ENCODE measurements at places on chromosomes 3 and 15.

- DNase-seq: no peak
Measured at GRCh38 chr15:100334456-100334855, 7.3 kb downstream of the ADAMTS17 start.

DNA sequence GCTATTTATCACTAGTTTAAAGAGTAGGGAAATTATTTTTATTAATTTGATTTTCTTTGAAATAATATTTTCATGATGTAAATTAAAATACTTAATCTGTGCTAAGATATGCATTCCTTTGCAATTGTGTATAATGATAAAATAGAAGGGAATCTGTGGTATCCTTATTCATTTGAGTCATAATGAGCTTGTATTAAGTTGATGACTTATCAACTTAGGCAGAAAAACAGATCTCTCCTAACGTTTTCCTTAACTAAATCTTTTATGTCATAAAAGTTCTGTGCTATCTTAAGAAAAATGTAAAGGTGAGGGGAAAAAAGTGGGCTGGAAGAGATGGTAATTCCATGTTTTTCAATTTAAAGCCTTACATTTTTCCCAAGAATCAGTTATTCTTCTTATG lies 1.9 kb downstream of the FGF7 start:
- DNase-seq: no peak

- DNase-seq: no peak
Measured at GRCh38 chr3:139135657-139136056, 91.0 kb upstream of the PRR23C start.

DNA sequence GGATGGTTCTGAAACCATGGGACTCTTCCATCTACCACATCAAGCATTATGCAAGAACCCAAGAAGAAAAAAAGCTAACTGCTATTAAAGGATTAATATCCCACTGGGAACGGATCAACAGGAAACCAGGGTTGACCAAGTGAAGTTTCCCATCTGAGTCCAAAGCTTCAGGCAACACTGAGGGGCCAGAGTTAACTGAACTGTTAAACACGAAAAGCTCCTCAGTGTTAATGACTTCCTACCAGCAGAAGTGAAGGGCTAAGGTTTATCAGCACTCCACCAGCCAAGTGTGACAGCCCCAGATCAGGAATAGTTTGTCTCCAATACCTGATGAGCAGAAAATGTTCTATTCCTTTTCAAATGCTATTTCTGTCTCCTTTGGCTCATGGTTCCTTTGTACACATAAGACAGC lies 36.7 kb downstream of the PTPN9 start:
- DNase-seq: no peak

DNA sequence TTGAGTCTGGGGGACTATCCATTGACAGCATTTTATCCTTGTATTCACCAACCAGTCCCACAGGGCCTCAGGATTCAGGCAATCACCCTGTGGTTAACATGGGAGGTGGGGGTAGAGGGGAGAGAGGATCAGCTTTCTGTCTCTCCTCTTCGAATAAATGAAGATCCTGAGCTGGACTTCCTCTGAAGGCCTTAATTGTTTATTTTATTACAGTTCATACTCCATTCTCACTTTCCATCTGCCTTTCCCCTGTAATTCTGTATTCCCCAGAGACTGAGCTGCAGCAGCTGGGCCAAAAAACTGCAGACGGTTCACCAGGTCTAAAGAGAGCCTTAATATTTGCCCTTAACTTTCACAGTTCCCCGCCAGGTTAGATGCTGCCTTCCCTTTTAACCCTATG lies 11.9 kb downstream of the TAGLN3 start:
- DNase-seq: no peak

GRCh38 chr3:58336135-58336882 lies 3.6 kb downstream of the PXK start:
- no peak for DNase-seq

GRCh38 chr3:138845771-138846173 lies 11.0 kb upstream of the PIK3CB start:
- DNase-seq: no peak

DNA sequence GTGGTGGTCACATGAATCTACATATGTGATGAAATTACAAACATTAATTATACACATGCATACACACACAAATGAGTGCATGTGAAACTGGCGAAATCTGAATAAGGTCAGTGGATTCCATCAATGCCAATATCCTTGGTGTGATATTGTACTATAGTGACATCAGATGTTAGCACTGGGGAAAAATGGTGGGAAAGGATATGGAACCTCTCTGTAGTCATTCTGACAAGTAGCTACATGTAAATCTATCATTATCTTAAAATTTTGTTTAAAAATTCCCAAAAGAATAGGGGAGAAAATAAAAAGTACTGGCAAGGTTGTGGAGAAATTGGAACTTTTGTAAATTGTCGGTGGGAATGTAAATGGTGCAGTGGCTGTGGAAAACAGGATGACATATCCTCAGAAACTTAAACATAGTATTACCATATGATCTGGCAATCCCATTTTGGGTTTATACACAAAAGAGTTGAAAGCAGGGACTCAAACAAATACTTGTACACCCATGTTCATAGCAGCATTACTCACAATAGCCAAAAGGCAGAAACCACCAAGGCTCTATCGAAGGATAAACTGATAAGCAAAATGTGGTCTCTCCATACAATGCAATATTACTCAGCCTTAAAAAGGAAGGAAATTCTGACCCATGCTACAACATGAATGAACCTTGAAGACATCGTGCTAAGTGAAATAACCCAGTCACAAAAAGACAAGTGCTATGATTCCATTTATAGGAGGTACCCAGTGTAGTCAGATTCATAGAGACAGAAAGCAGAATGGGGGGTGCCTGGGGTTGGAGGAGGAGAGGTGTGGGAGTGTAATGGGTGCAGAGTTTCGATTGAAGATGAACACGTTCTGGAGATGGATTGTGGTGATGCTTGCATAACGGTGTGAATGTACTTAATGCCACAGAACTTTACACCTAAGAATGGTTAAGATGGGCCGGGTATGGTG lies 25.3 kb upstream of the HRH1 start:
- no peak for DNase-seq

- no peak for DNase-seq
Measured at GRCh38 chr3:46546896-46547440, 19.1 kb downstream of the LRRC2 start.

- no peak for DNase-seq
Measured at GRCh38 chr3:35777563-35778554, 138.5 kb downstream of the ARPP21 start.

DNA sequence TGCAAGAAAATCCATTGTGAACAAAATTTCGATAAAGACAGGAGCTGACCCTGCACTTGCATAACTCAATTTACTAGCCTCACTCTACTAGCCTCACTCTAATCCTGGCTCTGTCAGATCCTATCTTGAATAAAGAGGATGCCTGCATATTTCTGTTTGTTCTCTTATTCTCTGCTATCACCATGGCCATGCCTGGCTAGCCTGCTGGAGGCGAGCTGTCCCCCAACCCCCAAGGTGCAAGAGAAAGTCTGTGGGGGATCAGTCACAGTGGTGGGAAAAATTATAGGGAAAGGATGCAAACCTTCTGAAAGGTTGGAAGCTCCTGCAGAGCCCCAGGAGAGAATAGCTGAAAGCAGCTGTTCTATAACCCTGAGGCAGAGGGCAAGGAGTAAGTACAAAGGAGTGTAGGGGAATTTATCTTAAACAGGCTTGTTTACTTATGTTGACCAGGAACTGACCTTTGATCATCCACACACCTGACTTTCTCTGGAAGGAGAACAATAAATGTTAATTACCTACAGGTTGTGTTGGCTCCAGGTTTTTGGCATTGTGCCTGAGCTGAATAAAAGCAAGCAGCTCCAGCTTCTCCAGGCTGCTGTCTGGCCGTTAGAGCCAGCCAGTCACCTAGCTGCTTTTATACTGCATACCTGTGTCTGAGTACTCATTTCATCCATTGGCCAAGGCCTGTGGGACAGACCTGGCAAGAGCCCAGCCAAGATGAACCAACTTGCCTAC lies 137.7 kb upstream of the RASGRP1 start:
- no peak for DNase-seq

- DNase-seq: no peak
Measured at GRCh38 chr15:71093054-71094024, 21.9 kb upstream of the THSD4 start.

GRCh38 chr3:49469037-49469935 lies 781 bp upstream of the DAG1 start:
- DNase-seq: no peak

- no peak for DNase-seq
Measured at GRCh38 chr3:169029674-169030285, 633.7 kb downstream of the MECOM start.

- no peak for DNase-seq
Measured at GRCh38 chr3:190261740-190262139, 60.5 kb downstream of the CLDN1 start.

GRCh38 chr15:91849749-91850161 lies 3.8 kb upstream of the SLCO3A1 start:
- peak; percentile 53 for DNase-seq

DNA sequence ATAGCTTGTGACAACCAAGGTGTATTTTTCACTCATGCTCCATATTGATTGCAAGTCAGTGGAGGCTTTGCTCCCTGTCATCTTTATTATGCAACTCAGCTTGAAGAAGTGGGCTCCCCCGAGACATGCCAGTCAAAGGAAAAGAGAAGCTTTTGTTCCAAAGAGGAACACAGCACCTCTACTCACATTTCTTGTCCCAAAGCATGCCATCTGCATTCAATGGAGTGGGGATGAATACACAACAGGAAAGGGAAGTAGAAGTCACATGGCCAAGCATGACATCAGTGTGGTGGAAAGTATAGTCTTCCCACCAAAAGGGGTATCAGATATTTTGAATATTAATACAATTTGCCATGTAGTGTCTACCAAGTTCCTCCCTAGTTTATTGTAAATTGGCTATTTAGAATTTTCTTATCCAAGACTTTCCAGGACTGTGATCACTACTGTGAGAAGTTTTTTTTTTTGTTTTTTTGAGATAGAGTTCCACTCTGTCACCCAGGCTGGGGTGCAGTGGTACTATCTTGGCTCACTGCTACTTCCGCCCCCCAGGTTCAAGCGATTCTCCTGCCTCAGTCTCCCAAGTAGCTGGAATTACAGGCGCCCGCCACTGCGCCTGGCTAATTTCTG lies 114.5 kb downstream of the GMPS start:
- no peak for DNase-seq

- DNase-seq: no peak
Measured at GRCh38 chr3:137347817-137348368, 390.1 kb downstream of the IL20RB start.

- DNase-seq: no peak
Measured at GRCh38 chr3:188605231-188605630, 451.3 kb downstream of the LPP start.

DNA sequence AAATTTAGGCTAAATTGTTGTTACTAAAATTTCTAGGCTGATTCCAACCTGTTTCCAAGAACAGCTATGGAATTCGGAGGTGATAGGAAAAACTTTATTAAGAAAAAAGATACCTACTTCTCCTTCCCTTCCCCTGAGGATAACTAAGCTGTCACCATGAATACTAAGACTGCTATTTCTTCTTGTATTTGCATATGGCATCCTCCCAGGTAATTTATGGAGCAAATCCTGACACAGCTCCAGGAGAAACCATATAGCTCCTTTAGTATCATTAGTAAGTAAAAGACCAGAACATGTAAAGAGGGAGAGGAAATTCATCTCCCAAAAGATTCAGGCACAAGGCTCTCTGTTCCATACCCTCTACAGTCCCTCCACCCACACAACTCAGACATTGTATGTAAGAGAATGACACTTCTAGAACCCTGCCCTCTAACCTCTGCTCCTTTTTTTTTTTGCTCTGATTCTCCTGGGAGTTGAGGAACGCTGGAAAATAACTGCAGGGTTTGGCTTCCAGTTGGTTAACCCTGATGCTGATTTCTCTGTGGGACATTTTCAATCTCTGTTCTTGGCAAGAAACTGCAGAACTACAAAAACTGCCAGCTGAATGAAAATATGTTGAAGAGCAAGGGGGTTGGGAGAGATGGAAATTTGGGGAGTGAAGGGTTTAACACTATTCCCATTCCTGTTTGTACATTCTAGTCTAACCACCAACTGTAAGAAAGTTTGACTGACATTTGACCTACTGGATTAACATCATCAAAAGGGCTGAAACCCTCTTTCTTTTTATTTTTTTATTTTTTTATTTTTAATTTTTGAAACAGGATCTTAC lies 14.2 kb upstream of the MAGI1 start:
- no peak for DNase-seq

- no peak for DNase-seq
Measured at GRCh38 chr15:31483986-31484951, 157.6 kb downstream of the KLF13 start.

GRCh38 chr3:58143417-58144055 lies 67.2 kb downstream of the DNASE1L3 start:
- DNase-seq: no peak

DNA sequence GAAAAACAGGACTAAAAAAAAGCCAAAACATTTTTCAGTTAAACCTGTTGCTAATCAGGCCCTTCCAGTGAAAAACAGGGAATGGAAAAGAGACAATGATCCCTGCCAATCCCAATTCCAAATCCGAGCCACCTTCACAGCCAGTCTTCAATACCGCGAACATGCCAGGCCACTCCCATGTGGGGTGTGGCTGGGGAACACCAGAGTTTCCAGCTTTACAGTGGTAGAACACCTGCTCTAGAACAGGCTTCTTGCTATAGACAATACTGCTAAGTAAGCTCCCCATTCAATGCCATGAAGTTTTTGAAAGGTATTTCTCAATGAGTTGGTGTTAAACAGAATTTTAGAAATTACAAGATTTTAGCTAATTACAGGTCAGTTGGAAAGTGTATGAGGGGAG lies 228.3 kb downstream of the ATP8B4 start:
- DNase-seq: no peak

DNA sequence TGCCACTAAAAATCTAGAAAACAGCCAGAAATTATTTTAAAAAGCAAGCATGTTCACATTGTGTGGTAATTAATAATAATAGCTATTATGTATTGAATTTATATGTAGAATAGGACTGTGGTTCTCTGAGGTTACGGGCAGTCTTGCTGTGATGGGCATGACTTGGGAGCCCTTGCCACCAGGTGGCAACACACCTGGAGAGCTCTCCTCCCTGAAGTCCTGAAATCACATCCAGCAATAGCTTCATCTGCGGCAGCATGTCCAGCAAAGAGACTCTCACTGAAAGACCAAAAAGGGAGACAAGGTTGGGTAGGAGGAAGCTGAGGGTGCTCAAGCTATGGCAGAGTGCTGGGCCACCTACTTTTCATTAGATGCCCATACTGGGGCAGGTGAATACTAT lies 206.8 kb upstream of the IL12A start:
- no peak for DNase-seq

DNA sequence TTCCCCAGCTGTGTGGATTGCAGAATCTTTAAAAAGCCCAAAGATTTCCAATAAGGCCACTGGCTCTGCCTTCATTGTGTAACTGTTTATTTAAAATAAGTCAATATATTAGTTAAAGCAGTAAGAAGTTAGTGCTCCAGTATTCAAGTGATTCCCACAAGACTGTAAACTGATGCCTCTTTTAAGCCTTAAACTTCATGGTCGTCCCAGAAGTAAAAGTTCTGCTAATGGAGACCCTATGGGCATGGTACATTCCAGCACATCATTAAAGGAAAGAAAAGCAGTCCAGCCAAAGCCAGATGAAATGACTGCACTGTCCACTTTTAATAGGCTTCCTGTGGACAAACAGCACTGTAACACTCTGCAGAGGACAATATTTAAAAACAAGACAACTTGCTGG lies 512.6 kb downstream of the MECOM start:
- no peak for DNase-seq

- no peak for DNase-seq
Measured at GRCh38 chr3:82281205-82281604, 519.8 kb upstream of the GBE1 start.
